Astrocyte (in vitro differentiated cells and primary cell): ENCODE measurements at places on chromosomes 3 and 15.

- no peaks in the 10 kb centered on the region for H3K36me3 ChIP-seq
- no peak overlapping the region for H3K27ac ChIP-seq
- no peaks in the 10 kb centered on the region for H3K27me3 ChIP-seq
- DNase-seq: no peak
Observed at GRCh38 chr3:25178672-25179071, 249.4 kb upstream of the RARB start.

DNA sequence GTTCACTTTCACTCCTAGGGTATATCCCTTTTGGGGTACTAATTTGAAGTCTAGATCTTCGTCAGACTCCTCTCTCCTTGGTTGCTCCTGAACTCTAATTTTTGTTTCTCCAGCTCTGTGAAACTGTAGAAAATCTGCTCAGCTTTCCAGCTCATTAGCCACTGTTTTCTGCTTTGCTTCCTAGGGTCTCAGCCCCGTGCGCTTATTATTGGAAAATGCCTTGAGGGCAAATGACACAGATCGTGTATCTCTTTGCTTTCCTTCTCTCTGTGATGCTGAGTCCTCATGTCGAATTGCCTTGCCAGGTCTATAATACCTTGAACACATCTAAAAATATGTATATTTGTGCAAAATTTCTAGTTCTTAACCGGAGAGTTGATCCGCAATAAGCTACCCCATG, 731.1 kb downstream of the EDEM1 start:
- H3K4me1 ChIP-seq: no peaks in the 10 kb centered on the region
- no peak for DNase-seq
- H3K27ac ChIP-seq: no peak overlapping the region
- no peak overlapping the region for H3K4me3 ChIP-seq

GRCh38 chr15:47577461-47577860, 139.8 kb upstream of the SEMA6D start:
- no peaks in the 10 kb centered on the region for H3K27me3 ChIP-seq
- no peak overlapping the region for H3K27ac ChIP-seq
- DNase-seq: no peak
- H3K36me3 ChIP-seq: no peaks in the 10 kb centered on the region
- peaks cover 7% of the 10 kb centered on the region for H3K4me1 ChIP-seq

- H3K27ac ChIP-seq: no peak overlapping the region
- no peaks in the 10 kb centered on the region for H3K36me3 ChIP-seq
- H3K4me1 ChIP-seq: peaks cover 5% of the 10 kb centered on the region
- no peak overlapping the region for H3K4me3 ChIP-seq
Observed at GRCh38 chr15:52436981-52437380, 91.7 kb downstream of the MYO5A start.

GRCh38 chr15:41689834-41690233, 29.6 kb downstream of the MGA start:
- no peak for DNase-seq
- no peak overlapping the region for H3K4me3 ChIP-seq
- no peaks in the 10 kb centered on the region for H3K27me3 ChIP-seq
- no peak overlapping the region for H3K27ac ChIP-seq

DNA sequence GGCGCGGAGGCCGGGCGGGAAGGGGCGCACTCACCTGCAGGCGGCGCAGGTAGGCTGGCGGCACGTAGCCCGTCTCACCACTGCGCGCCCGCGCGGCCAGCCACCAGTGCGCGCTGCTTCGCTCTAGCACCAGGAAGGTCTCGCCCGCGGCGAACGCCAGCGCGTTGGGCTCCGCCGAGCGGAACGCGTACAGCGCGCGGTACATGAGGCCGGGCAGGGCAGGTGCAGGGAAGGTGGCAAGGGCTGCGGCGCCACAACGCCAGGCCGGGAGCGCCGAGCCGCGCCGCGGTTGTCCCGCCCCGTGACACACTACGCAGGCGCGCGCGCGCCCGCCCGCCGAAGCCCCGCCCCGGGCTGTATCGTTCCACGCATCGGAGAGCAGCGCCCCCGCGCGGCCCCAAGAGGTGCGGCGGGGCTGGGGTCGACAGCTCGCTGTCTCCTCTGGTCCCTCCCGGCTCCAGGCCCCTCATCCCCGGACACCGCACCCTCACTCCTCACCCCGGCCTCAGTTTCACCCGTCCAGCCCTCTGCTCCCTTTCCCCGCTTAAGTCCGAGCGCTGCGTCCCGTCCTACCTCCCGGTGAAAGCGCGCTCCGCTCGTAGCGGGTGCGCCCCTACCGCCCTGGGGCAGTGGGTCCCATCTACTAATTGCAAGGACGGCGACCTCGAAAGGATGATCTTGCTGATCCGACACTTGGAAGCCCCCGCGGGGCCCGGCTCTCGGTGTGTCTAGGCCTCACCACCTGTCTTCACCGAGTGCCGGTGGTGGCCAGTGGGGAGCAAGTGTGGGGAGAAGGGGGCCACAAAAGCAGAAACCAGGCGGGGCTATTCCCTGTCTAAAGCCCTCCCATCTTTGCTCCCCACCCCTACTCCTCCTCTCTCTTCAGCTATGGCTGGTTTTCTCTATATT, at the start of gene NCKIPSD:
Gene NCKIPSD (minus strand): TSS at position 313 of the 909 bp plus-strand sequence. CDS start 108 bp downstream, at position 205.
- peak within 1 kb of the TSS; percentile 85 for H3K4me3 ChIP-seq
- peak within 1 kb of the TSS; percentile 49 for H3K27ac ChIP-seq
- H3K27me3 ChIP-seq: no peaks in the 10 kb centered on the region
- H3K4me1 ChIP-seq: peaks cover 29% of the 10 kb centered on the region

DNA sequence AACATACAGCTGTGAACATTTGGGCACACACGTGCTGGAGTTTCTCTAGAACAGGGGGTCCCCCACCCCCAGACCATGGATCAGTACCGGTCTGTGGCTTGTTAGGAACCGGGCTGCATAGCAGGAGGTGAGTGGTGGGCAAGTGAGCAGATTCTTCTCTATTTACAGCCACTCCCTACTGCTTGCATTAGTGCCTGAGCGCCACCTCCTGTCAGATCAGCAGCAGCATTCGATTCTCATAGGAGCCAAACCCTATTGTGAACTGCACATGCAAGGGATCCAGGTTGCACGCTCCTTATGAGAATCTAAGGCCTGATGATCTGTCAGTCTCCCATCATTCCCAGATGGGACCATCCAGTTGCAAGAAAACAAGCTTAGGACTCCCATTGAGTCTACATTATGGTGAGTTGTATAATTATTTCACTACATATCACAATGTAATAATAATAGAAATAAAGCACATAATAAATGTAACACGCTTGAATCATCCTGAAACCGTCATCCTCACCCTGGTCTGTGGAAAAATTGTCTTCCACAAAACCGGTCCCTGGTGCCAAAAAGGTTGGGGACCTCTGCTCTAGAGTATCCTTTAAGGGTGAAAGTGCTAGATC, 25.8 kb downstream of the CHRM5 start:
- DNase-seq: peak; percentile 18
- no peak overlapping the region for H3K4me3 ChIP-seq
- no peaks in the 10 kb centered on the region for H3K4me1 ChIP-seq
- H3K36me3 ChIP-seq: no peaks in the 10 kb centered on the region

DNA sequence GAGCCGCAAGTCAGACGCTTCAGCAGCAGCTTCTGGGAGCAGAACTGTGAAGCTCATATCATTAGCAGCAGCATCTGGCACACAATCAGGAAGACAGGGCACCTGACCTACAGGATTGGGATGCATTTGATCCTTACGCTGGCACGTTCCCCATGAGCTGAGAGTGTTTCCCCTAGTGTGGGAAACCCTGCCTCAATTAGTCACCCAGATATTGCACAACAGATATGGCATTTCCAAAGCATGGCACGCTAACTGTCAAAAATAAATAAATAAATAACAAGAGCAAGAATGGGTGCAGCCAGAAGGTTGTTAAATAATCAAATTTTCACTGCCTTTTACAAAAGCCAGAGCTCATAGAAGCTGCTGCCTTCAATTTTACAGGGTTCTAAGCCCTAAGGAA, 189.6 kb upstream of the THBS1 start:
- no peak overlapping the region for H3K27ac ChIP-seq
- H3K4me1 ChIP-seq: no peaks in the 10 kb centered on the region
- no peak overlapping the region for H3K4me3 ChIP-seq

DNA sequence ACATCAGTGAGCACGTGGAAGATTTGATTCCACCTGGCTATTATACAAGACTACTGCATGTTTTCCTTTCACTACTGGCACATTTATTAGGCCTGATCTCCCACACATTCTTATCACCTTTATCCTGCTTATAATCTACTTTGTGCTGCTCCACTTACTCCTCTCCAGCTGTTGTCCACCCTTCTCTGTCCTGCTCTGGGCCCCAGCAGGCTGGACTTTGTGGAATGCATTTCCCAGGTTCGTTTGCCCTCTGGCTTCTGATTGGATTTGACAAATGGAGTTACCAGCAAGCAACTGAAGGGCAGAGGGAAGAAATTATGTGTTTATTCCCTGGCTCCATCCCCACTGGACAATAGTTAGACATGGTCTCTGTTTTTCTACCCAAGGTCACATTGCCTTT, 75.5 kb downstream of the DCLK3 start:
- no peaks in the 10 kb centered on the region for H3K36me3 ChIP-seq
- DNase-seq: no peak
- no peaks in the 10 kb centered on the region for H3K4me1 ChIP-seq
- no peak overlapping the region for H3K27ac ChIP-seq
- no peaks in the 10 kb centered on the region for H3K27me3 ChIP-seq

- DNase-seq: no peak
- no peak overlapping the region for H3K4me3 ChIP-seq
- H3K27ac ChIP-seq: no peak overlapping the region
- no peaks in the 10 kb centered on the region for H3K36me3 ChIP-seq
- no peaks in the 10 kb centered on the region for H3K4me1 ChIP-seq
Observed at GRCh38 chr3:58794750-58795149, 128.2 kb upstream of the FAM3D start.

- H3K36me3 ChIP-seq: peaks cover 13% of the 10 kb centered on the region
- H3K27ac ChIP-seq: no peak overlapping the region
- peak; percentile 86 for DNase-seq
- no peaks in the 10 kb centered on the region for H3K27me3 ChIP-seq
- no peak overlapping the region for H3K4me3 ChIP-seq
Observed at GRCh38 chr15:101266034-101266433, 11.3 kb downstream of the SELENOS start.

- H3K27ac ChIP-seq: no peak overlapping the region
- DNase-seq: no peak
- H3K4me1 ChIP-seq: peaks cover 35% of the 10 kb centered on the region
- no peaks in the 10 kb centered on the region for H3K36me3 ChIP-seq
Observed at GRCh38 chr3:42070524-42070923, 20.6 kb upstream of the TRAK1 start.

- no peak overlapping the region for H3K4me3 ChIP-seq
- peak; percentile 12 for DNase-seq
- H3K27ac ChIP-seq: no peak overlapping the region
- no peaks in the 10 kb centered on the region for H3K27me3 ChIP-seq
- H3K4me1 ChIP-seq: peaks cover 13% of the 10 kb centered on the region
Observed at GRCh38 chr15:77119446-77119845, 48.5 kb upstream of the TSPAN3 start.

DNA sequence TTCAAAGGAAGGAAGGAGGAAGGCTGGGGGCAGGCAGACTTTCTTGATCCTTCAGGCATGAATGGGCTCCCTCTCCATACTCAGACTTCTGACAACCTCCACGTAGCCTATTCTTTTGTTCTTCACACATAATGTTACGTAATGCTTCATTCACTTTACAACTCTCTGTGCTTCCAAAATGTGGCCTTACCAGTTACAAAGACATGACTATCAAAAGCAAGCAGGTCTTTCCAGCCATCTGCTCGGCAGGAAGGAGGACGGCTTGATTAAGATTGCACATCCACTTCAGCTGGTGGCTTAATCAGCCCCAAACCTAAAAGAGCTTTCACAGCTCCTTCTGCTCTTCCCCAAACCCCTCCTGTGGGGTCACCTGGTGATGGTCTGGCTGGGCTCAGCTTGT, 263.2 kb downstream of the XXYLT1 start:
- H3K4me1 ChIP-seq: no peaks in the 10 kb centered on the region
- no peak for DNase-seq
- H3K27me3 ChIP-seq: peaks cover 42% of the 10 kb centered on the region
- no peak overlapping the region for H3K4me3 ChIP-seq
- no peaks in the 10 kb centered on the region for H3K36me3 ChIP-seq
- no peak overlapping the region for H3K27ac ChIP-seq
